ENCODE measurements at places on chromosomes 6 and 20. TPM values are rescaled to one million over a fixed set of nuclear protein-coding genes. Genes with fewer than 3 reads are reported as not detected.

SHLD1 gene
- total RNA-seq, result 2.6 TPM

MUC22 gene
- total RNA-seq, result not detected

GRCh38 chr6:14880052-14880451 is 365.8 kb upstream of the JARID2 start:
- no peak for DNase-seq
- no peaks in the 10 kb centered on the region for H3K27me3 ChIP-seq
- no peak overlapping the region for H3K4me3 ChIP-seq
- no peak overlapping the region for H3K27ac ChIP-seq
- no peaks in the 10 kb centered on the region for H3K36me3 ChIP-seq
- peaks cover 32% of the 10 kb centered on the region for H3K4me1 ChIP-seq

DNA sequence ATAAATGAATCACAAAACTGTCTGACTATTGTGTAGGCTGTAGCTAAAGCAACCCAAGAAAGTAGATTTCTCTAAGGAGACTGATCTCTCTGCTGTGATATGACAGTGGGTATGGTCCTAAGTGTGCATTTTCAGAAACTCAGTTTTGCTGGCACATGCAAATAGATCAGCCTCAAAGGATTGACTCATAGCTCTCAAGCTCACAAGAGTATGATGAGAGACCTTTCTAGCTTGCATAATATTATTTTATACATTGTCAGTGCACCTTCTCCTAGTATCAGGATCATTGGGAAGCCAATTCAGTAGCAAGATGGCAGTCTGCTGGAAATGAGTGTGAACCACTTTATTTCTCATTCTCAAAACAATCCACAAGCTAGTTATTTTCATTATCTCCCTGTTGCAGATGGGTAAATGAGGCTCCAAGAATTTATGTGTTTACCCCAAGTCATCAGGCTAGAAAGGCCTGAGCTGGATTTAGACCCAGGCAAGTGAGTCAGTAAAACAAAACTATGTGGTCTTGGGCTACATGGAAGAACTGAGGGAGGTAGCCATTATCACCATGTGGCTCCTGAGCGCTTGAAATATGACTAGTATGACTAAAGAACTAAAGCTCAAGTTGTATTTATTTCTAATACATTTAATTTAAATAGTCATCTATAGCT is 27.9 kb upstream of the PLCB4 start:
- peak overlapping the region; percentile 55 for H3K27ac ChIP-seq
- peak; percentile 69 for DNase-seq
- H3K36me3 ChIP-seq, result no peaks in the 10 kb centered on the region
- H3K27me3 ChIP-seq, result no peaks in the 10 kb centered on the region

DNA sequence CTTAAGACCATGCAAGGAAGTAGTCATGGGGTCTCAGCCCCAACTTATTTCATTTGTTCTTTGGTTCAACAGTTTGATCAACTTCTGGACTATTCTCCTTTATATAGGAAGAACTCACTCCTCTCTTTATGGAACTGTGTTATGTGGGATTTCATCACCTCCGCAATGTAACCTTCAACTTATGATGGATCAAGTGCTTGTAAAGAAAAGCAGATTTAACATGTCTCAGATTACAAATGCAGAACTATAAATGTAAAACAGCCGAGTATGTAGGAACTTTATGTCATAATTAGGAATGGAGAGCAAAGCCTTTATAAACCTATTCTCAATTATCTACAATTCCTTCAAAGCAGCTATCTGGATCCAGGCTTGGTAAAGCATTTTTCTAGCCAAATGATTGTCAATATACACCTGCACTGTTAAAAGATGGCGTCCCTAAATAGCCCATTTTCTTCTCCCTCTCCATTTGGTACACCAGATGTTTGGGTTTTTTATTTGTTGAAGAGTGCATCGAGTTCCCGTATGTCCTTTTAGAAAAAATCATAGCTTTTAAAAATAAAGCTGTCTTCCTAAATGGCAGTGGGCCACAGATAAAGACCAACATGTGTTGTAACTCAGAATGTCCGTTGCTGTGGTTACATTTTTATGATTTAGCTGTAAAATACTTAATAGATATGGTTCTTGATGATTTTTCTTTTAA is 985.1 kb upstream of the SLC35B3 start:
- no peak overlapping the region for H3K4me3 ChIP-seq
- H3K36me3 ChIP-seq, result no peaks in the 10 kb centered on the region
- H3K27ac ChIP-seq, result no peak overlapping the region
- H3K4me1 ChIP-seq, result no peaks in the 10 kb centered on the region
- H3K27me3 ChIP-seq, result no peaks in the 10 kb centered on the region

GRCh38 chr6:2718334-2719092 is 32.2 kb downstream of the MYLK4 start:
- peak; percentile 2 for DNase-seq
- no peaks in the 10 kb centered on the region for H3K36me3 ChIP-seq
- no peaks in the 10 kb centered on the region for H3K27me3 ChIP-seq

- no peaks in the 10 kb centered on the region for H3K27me3 ChIP-seq
- H3K4me3 ChIP-seq, result no peak overlapping the region
Measured at GRCh38 chr6:154960299-154960843, 34.7 kb upstream of the TIAM2 start.

GRCh38 chr6:156660389-156660788 is 116.8 kb upstream of the ARID1B start:
- no peak for DNase-seq
- no peak overlapping the region for H3K27ac ChIP-seq
- H3K4me3 ChIP-seq, result no peak overlapping the region
- H3K36me3 ChIP-seq, result no peaks in the 10 kb centered on the region

- peak; percentile 30 for DNase-seq
- H3K4me3 ChIP-seq, result no peak overlapping the region
- H3K4me1 ChIP-seq, result no peaks in the 10 kb centered on the region
- no peaks in the 10 kb centered on the region for H3K27me3 ChIP-seq
- no peak overlapping the region for H3K27ac ChIP-seq
Measured at GRCh38 chr20:8764344-8764962, 304.4 kb upstream of the PLCB4 start.

DNA sequence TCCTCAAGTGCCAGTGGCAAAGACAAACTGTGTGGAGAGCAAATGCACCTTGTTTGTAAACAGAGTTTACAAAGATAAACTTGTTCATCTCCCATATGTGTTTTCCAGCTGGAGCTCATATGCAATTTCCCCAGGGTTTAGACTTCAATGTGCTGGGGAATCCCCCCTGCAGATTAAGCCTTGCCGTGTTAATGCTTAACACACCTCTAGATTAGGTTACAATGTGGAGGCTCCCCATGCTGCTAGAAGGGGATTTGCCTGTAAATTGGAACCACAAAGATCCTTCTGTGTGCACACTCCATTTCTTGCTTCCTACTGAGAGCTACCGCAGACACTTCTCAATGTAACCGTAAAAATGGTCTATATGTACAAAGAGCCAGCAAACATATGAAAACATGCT is 263.1 kb downstream of the TBX18 start:
- H3K36me3 ChIP-seq, result no peaks in the 10 kb centered on the region
- no peaks in the 10 kb centered on the region for H3K27me3 ChIP-seq
- DNase-seq, result no peak

DNA sequence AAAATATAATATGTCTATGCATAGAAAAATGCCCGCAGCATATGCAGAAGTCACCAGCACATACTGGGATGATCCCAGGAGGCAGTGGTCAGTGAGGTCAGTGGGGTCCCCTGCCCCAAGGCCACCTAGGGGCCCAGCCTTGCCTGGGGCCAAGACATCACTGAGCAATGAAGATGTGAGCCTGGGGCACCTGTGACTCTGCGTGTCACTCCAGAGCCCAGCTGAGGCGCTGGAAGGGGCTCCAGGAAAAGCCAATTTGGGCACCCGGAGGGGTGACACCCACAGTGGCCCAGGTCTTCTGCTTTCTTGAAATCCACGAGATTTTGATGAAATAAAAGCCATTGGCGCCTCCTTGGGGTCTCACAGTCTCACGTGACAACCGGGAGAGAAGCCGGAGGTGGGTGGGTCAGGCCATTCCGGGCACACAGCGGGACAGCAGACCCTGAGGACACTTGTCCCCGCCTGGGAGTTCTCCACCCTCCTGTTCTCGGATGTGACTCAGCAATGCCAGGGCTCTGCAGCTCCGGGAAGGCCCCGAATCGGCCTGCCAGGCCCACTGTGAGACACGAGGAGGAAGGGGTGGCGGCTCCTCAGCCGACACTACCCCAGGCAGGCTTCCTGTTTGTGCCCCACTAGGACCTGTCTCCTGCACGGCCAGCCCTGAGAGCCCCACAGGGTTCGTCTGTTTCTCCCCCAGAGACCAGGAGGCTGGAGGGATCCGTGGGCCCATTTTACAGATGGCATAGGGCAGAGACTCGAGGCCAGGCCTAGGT is 24.4 kb upstream of the SLCO4A1 start:
- no peak overlapping the region for H3K27ac ChIP-seq
- DNase-seq, result no peak
- peaks cover 10% of the 10 kb centered on the region for H3K27me3 ChIP-seq

DNA sequence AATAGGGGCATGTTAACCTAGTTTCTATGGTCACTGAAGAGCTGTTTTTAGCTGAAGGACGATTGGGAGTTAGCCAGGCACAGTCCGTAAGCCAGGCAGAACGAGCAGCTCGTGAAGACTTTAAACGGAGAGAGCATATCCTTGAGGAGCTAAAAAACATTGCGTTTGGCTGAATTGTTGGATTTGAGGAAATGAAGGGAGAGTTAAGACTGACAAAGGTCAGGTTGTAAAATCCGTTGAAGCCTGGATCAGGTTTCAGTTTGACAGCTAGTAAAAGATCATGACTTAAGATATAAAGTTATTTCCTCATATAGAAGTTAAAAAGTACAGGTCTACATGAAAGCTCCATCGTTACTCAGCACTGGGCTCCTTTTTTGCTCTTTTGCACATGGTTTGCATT is 2.8 kb downstream of the DBNDD2 start:
- no peak overlapping the region for H3K4me3 ChIP-seq
- peaks cover 7% of the 10 kb centered on the region for H3K4me1 ChIP-seq
- no peaks in the 10 kb centered on the region for H3K36me3 ChIP-seq
- no peak overlapping the region for H3K27ac ChIP-seq
- H3K27me3 ChIP-seq, result no peaks in the 10 kb centered on the region
